ENCODE measurements at places on chromosomes 7 and 10.

DNA sequence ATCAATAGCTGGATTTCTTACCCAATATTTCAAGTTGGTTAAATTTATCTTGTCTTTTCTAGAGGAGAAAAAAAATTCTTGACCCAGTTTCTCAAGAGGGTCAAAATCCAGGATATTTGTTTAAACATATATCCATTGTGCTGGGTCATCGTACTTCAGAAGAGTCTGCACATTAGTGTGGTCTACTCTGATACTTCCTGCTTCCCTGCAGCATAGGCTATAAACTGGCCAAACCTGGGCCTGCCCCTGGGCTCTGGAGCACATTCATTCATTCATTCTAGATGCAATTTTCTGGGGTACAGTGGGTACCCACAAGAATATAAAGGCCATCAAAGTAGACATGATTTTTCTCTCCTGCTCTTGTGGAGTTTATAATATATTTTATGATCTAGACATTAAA lies 142.1 kb upstream of the WNT16 start:
- no peak for DNase-seq

GRCh38 chr7:127413326-127413725 lies 20.8 kb upstream of the ZNF800 start:
- no peak for DNase-seq

DNA sequence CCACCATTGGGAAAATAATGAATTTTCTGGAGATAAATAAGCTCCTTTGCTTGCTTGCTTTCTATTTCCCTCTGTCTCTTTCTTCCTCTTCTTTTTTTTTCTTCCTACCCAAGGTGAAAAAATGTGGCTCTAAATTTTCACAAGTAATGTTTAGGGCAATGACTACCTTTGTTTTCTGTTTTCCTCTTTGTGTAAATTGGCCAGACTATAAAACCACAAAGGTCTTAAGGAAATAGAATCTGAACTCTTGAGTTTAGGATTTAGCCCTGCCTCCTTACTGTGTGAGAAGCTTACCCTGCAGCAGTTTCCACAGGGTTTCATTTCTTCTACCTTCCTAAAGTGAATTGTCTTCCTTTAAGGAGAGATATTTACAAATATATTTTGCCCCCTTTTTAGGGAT lies 330.4 kb downstream of the ARL4A start:
- DNase-seq, result no peak

- no peak for DNase-seq
These were observed 40.3 kb downstream of the PPIF start for GRCh38 chr10:79387466-79387973.

- no peak for DNase-seq
These were observed 15.5 kb downstream of the ZNF487 start for GRCh38 chr10:43452356-43452914.

DNA sequence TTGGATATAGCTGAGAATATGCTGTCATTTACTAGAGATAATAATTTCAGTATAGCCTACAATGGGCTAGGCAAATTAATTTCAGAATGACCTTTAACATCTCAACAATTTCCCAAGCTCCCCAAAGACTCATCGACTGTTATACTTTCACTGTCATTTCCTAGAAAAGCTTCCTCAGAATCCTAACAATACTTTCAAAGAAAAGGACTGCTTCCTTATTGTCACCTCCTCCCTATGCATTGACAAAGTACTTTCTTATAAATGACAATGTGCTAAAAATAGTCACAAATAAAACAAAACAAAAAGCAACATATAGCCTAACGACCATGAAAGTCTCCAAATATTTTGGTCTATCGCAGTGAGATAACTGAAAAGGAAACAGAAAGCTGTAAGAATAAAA lies 272.6 kb downstream of the ELMO1 start:
- DNase-seq, result no peak

DNA sequence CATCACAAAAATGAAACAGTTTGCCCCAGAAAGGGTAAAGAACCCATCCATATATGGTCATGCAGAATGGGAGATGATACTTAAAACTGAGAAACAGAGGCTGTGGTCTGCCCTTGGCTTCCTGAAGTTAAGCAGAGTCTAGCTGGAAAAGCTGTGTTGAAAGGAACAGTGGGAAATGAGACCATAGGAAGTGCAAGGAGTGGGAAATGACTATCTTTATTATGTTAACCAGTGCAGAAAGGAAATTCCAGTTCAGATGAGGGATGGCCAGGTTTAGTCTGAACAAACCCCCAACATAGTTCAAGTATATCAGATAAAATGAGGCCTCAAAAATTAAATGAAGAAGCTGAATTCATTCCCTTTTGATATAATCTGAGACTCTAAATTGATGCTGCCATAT lies 112.2 kb upstream of the TARP start:
- no peak for DNase-seq

- peak; percentile 25 for DNase-seq
These were observed 389.2 kb upstream of the KLF6 start for GRCh38 chr10:4174197-4174596.

GRCh38 chr10:117684046-117684610 lies 141.6 kb downstream of the EMX2 start:
- DNase-seq, result no peak

- no peak for DNase-seq
These were observed 30.5 kb downstream of the JAKMIP3 start for GRCh38 chr10:132096223-132096622.

- no peak for DNase-seq
These were observed 149.8 kb upstream of the PRKCQ start for GRCh38 chr10:6729861-6730344.

- DNase-seq, result no peak
These were observed at the start of gene PTPN12 for GRCh38 chr7:77537136-77537777. PTPN12 (plus strand) TSS chr7:77537295; CDS start chr7:77537547, 252 bp downstream.

DNA sequence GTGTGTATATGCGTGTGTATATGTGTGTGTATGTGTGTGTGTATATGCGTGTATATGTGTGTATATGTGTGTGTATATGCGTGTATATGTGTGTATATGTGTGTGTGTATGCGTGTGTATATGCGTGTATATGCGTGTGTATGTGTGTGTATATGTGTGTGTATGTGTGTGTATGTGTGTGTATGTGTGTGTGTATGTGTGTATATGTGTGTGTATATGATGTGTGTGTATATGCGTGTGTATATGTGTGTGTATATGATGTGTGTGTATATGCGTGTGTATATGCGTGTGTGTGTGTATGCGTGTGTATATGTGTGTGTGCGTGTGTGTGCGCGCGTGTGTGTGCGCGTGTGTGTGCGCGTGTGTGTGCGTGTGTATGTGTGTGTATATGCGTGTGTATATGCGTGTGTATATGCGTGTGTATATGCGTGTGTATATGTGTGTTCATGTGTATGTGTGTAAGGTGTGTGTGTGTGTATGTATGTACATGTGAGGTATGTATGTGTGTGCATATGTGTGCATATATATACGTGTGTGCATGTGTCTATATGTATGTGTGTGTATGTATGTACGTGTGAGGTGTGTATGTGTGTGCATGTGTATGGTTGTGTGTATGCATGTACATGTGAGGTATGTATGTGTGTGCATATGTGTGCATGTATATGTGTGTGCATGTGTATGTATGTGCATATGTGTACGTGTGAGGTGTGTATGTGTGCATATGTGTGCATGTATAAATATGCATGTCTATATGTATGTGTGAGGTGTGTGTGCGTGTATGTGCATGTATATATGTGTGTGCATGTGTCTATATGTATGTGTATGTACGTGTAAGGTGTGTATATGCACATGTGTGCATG lies 6.0 kb downstream of the UCN3 start:
- no peak for DNase-seq

Measured in iPS DF 6.9 (cell line).